Stimulated activated CD4-positive, alpha-beta T cell treated with anti-CD3 and anti-CD28 coated beads, Interleukin-15, amount 100 ng/mL, for 1 hour (primary cell): ENCODE measurements at places on chromosomes 1 and 21.

DNA sequence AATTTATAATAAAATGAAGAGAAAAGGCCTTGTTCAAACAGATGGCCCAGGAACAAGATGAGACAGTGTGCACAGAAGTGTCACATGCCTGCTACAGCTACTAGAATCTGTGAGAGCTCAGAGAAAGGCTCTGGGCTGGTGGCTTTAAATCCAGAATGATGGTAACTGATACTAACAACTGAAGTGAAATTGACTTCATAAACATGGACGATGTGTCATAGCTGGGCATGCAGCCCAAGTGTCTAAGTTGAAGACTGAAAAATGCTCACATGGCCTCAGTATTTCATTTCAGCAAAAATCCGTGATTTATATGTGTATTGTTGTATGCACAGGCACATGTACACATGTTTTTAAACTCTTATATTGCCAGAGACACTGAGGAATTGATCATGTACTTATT lies 208.3 kb upstream of the RUNX1 start:
- no peak for DNase-seq

GRCh38 chr1:31576743-31577455 lies 584 bp downstream of the TINAGL1 start:
- DNase-seq = no peak

DNA sequence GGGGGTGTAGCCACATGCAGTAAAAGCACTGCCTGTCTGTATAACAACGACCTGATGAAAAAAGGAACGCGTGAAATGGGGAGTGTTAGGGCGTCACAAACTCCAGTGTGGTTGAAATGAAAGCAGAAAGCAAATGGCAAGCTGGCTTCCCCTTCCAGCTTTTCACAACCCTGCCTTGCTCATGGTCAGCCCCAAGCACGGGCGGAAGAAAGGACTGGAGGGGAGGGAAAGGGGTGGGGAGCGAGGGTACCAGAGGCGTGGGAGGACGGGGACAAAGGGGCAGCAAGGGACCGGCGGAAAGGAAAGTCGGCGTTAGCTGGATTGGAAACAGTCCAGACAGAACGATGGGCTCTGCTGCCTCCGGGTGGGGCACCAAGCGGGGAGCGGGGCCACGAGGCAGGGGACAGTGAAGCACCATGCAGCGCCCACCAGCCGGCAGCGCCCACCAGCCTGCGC lies 9.6 kb downstream of the VPS26C start:
- DNase-seq = no peak

DNA sequence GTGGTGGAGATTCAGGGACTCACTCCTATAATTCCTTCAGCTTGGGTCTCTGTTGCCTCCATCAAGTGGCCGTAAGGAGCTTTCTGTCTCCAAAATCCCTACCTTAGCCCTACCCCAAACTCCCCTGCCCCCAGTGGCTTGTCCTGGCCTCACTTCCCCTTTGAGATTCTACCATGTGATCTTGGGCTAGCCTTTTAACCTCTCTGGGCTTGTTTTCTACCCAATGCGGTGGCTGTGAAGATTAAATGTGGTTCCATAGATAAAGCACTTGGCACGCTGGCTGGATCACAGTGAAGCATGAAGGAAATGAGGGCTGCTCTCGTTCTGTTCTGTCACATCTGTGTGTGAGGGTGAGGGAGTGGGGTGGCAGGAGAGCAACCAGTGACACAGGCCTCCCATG lies 43.6 kb downstream of the FAAH start:
- no peak for DNase-seq

- no peak for DNase-seq
Measured at GRCh38 chr1:1141911-1142250, 26.0 kb upstream of the C1orf159 start.

DNA sequence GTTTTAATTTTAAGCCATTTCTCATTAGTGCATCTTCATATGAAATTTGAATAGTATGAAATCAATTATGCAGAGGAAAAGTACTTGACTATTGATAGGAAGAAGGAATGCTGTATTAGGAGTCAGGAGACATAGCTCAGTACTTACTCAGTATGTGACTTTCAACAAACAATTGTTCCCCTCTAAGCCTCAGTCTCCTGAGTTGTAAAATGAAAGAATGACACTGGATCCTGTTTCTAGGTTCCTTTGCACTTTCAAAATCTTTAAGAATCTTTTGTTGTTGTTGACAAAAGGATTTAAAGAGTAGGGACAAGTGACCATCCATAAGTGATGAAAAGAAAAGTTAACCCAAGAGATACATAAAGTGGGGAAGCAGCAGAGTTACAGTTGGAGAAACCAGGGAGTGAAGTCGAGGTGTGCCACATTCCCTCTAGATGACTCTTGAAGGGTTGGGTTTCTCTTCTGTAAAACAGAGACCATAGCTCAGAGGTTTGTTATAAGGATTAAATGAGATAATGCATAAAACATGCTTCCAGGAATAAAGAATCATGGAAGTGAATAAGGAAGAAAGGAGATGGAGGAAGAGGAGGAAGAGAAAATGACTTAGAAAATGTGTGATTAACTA lies 105.7 kb upstream of the KCNJ15 start:
- no peak for DNase-seq

GRCh38 chr1:25987951-25988350 lies 9.9 kb downstream of the PAFAH2 start:
- DNase-seq = no peak

DNA sequence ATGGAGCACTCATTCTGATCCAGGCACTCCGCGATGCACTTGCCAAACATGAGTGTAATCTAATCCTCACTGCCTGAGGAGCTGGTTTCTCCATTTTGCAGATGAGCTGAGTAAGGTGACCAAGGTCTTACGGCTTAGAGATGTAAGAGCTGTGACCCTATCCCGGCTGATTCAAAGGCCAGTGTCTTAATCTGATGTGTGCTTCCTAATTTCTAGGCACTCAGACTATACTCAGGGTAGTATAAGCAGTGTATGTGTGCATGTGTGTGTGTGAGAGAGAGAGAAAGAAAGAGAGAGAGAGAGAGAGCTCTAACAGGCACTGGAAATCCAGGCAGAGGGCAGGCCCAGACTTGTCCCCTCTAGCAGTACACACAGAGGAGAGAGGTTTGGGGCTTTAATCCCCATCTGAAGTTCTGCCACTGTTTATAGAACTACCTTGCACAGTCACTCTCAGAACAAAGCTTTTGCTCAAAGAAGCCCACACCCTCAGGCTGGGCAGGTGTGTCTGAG lies 188.2 kb downstream of the ZBTB18 start:
- DNase-seq = no peak

DNA sequence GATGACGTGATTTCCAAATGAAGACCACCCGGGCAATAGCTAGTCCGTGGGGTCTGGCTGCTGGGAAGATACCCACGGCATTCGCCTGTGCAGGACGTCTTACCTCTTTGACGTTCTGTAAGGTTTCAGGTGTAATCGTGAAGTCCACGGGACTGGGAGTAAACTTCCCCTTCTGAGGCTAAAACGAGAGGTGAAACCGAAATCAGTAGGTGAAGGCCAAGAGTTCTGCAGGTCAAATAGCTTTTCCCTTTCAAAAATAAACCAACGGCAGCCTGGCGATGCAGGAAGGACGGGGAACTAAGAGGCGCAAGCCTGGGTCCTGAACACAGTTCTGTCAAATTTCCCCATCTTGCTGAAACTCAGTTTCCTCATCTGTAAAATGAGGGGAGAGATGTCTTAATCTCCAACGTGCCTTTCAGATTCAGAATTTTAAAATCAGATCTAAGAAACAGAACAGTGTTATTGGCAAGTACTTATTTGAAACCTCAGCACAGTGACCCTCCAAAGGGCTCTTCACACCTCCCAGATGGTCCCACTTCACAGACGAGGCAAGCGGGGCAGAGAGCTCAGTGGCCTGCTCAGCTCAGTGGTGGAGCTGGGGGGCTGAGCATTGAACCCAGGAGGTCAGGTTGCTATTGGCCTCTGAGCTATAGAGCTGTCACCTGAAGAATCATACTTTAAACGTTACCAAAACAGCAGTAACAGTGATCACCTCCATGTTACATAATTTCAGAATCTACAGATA lies 34.7 kb downstream of the VPS26C start:
- DNase-seq = no peak

- no peak for DNase-seq
Measured at GRCh38 chr1:115348636-115349035, 10.6 kb upstream of the NGF start.

DNA sequence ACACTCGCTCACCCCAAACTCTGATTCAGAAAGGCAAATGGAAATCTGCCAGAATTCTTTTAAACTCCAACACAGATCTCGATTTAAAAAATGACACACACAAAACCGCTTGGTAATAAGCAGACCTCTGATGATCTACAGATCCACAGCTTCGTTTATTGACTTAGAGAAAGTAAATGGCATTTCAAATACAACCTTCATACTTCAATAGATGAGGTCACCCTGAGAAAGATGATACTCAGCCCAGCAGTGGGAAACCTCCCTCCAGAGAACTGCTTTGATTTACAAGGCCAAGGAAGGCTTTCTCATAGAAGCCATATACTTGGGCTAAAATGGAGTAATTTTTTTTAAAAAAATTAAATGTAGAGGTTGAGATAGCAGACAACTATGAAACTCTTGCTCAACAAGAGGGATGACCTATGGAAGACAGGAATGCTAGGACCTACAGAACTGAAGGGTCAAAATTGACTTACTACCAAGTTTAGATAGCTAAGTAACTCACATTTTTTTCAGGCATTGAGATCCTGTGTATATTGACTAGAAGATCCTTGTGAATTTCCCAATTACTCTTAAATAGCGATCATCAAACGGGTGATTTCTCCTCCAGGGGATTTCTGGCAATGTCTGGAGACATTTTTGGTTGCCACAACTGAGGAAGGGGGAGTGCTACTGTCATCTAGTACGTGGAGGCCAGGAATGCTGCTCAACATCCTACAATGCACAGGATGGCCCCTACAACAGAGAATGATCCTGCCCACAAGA lies 143.9 kb downstream of the CLIC6 start:
- no peak for DNase-seq

GRCh38 chr1:199724049-199724448 lies 303.5 kb upstream of the NR5A2 start:
- no peak for DNase-seq

GRCh38 chr1:40861224-40862003 lies 749 bp downstream of the CITED4 start:
- DNase-seq = peak; percentile 24

- DNase-seq = no peak
Measured at GRCh38 chr1:196545222-196545621, 63.0 kb downstream of the KCNT2 start.

DNA sequence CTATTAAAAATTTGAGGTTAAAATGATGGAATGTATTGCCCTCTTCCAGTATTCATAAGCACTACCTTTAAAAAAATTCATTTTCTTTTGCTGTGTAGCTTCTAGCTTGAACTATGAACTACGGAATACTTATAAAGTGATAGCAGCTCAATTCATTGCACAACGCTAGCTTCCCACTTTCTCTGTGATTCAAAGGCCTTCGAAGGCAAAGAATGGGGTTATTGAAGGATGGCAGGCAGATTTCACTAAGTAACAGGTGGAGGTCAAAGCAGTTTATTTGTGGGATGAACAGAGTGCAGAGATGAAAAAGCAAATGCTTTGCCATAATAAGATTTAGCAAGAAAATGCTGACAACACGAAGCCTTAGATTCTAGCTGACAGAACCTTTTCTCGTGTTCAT lies 290.6 kb downstream of the NFIA start:
- DNase-seq = no peak

DNA sequence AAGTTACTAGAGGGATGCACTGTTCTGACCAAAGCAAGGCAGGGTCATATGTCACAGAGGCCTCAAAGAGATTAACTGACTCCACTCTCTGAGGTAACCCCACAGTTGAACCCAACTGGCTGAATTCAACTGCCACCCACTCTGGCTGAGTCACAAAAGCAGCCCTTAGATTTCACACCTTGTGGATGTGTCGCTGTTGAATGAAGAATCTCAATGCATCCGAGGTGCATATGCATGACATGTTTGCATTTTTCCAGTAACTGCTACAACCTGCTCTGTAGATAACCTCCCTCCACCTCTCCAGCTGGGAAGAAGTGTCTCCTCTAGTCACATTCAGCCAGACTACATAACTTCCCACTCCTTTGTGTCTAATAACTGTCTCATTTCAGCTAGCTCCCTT lies 27.9 kb upstream of the KIF21B start:
- DNase-seq = no peak

DNA sequence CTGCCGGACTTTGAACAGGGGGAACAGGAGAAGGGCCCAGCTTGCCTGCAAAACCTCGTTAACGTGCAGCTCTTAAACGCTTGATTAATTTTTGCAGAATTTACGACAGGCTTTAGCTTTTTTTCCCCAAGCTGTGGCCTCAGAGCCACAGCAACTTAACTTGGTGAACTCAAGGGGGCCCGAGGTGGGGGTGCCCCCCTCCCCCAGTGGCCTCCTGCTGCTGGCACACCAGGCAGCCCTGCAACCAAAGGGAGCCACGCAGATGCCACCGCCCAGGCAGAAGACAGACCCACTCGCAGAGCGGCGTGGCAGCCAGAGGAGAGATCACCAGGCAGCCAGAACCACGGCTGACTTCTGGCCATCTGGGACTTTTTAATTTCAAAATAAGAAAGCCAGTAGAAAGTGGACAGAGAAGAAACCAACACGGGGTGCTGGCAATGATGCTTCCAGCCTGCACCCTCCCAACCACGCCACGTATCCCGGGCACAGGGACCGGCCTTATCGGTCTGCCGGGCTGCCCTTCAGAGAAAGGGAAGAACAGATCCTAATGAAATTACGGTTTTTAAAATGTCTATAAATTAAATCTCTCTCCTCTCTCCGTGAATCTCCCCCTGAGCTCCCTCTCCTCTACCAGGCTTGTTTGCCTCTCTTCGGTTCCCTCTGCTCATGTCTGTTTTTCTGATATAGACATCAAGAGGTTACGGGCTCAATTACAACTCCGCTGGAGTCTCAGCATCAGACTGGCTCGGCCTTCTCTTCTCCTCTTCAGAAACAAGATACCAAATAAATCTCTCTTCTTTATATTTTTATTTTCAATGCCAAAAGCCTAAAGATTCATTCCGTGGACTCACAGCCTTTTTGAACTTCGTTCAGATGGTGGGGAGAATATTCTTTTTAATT lies 6.4 kb downstream of the CASZ1 start:
- no peak for DNase-seq

DNA sequence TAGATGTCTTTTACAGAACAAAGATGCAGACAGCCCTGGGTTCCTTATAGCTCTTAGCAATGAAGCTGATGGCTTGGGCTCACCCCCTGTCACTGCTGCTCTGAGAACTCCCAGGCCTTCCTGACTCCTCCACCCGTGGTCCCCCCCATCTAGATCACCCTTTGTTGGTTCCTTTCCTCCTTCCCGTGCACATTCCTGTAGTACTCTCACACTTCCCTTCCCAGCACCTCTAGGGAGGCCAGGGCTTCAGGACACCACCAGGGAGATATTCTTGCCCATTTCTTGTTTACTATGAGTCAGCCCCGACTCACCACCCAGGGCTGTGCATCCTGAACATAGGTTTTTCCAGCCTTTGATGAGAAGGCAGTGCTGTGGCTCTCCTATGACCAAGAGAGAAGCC lies 14.4 kb upstream of the NOS1AP start:
- no peak for DNase-seq

DNA sequence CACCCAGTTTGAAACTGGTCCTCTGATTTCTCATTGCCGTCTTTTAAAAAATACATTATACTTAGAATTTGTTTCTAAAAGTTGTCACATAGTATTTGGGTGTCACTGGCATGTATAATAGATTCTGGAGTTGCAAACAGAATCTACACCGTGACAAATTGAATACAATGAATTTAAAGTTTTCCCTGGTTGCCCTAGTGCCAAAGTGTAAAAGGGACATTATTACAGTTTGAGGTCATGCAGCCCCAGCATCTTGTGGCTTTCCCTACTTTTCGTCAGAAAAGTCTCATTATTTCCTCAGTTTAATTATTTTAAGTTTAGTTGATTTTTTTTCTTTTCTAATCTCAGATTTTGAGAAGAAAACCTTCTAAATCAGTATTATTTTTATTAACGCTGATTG lies 155.9 kb downstream of the DISP1 start:
- DNase-seq = no peak

GRCh38 chr1:246597340-246597739 lies 31.1 kb downstream of the CNST start:
- DNase-seq = no peak
